Calu3 (cell line): ENCODE measurements at places on chromosomes 12 and 14. TPM values are rescaled to one million over a fixed set of nuclear protein-coding genes. Genes with fewer than 3 reads are reported as not detected.

The LRRC10 gene
- not detected in 2 replicates for total RNA-seq

The LRRIQ1 gene
- total RNA-seq = 1.4 and 2.1 TPM in 2 replicates

- H3K4me3 ChIP-seq = no peak overlapping the region
- DNase-seq = no peak
- H3K36me3 ChIP-seq = no peaks in the 10 kb centered on the region
- no peaks in the 10 kb centered on the region for H3K4me1 ChIP-seq
- no peaks in the 10 kb centered on the region for H3K27me3 ChIP-seq
These were observed 239.1 kb downstream of the VRK1 start for GRCh38 chr14:97036086-97036852.

The ADGRD1 gene
- total RNA-seq = not detected in 2 replicates

- peaks cover 13% of the 10 kb centered on the region for H3K36me3 ChIP-seq
- no peaks in the 10 kb centered on the region for H3K27me3 ChIP-seq
- no peak overlapping the region for H3K4me3 ChIP-seq
- no peaks in the 10 kb centered on the region for H3K4me1 ChIP-seq
- no peak overlapping the region for H3K27ac ChIP-seq
These were observed 56.8 kb downstream of the MOK start for GRCh38 chr14:102248121-102248520.

- no peak for DNase-seq
- no peaks in the 10 kb centered on the region for H3K27me3 ChIP-seq
- no peaks in the 10 kb centered on the region for H3K4me1 ChIP-seq
- no peak overlapping the region for H3K27ac ChIP-seq
- H3K4me3 ChIP-seq = no peak overlapping the region
These were observed 7.0 kb upstream of the PFDN5 start for GRCh38 chr12:53288322-53288721.

- H3K4me1 ChIP-seq = peaks cover 8% of the 10 kb centered on the region
- H3K27ac ChIP-seq = no peak overlapping the region
- H3K4me3 ChIP-seq = no peak overlapping the region
- H3K36me3 ChIP-seq = peaks cover 19% of the 10 kb centered on the region
- DNase-seq = no peak
These were observed 6.5 kb downstream of the MBIP start for GRCh38 chr14:36313898-36314297.

- H3K4me1 ChIP-seq = no peaks in the 10 kb centered on the region
- H3K27ac ChIP-seq = no peak overlapping the region
- H3K36me3 ChIP-seq = no peaks in the 10 kb centered on the region
- H3K4me3 ChIP-seq = no peak overlapping the region
- peaks cover 78% of the 10 kb centered on the region for H3K27me3 ChIP-seq
These were observed 33.3 kb upstream of the CCND2 start for GRCh38 chr12:4240161-4240783.

DNA sequence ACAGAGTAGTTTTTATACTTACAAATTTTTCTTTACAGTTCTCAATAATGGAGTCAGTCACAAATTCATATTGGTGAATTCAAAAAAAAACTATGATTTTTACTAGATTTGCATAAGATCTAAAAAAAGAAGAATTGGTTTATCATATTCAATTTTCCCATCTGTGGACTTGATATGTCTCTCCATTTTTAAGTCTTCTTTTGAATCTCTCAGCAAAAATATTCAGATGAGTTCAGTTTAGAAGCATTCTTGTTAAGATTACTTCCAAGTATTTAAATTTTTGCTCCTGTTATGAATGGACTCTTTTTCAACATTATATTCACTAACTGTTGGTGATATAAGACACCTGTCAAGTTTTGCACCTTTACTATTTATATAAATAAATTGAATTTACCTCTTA lies 360.6 kb upstream of the FLRT2 start:
- H3K27me3 ChIP-seq = no peaks in the 10 kb centered on the region
- no peaks in the 10 kb centered on the region for H3K36me3 ChIP-seq
- H3K4me3 ChIP-seq = no peak overlapping the region
- no peak overlapping the region for H3K27ac ChIP-seq
- no peaks in the 10 kb centered on the region for H3K4me1 ChIP-seq

The PDZRN4 gene
- total RNA-seq = not detected in 2 replicates

DNA sequence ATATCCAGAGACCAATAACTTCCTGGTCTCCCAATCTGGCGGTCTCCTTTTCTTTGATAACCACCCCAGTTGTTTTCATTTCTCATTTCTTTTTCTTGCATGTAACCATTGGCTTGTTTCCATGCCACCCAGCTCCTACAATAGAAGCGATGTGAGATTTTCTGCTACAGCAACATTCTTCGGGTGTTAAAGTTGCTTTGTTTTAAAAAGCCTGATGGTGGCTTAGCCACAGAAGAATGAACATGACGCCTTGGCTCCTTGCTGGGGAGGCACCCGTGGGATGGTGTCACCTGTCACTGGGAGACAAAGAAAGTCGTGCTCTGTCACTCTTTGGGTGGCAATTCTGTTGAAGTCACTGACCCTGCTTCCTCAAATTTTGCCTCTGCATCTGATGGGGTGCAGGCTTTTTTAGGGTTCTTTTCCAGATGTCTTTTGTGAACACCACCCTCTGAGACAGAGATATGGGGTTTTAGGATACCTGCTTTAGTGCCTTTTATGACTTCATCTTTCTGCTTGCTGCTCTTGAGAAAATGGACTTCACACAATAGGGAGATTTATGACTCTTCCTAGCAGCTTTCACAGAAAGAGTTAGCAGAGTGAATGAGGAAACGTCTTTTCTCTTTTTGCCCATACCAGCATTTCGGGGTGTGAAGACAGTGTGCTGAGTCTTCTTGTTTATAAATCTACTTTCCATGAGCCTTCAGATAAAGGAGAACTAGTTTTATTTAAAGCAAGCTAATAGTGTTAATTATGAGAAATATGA lies 265.3 kb upstream of the TBX3 start:
- no peak overlapping the region for H3K27ac ChIP-seq
- no peaks in the 10 kb centered on the region for H3K4me1 ChIP-seq
- no peaks in the 10 kb centered on the region for H3K27me3 ChIP-seq
- no peak overlapping the region for H3K4me3 ChIP-seq

The EPYC gene
- not detected in 2 replicates for total RNA-seq
